Mucosa of gallbladder (tissue), 1 donor: ENCODE measurements at places on chromosomes 1 and 21. TPM values are rescaled to one million over a fixed set of nuclear protein-coding genes. Genes with fewer than 3 reads are reported as not detected.

DNA sequence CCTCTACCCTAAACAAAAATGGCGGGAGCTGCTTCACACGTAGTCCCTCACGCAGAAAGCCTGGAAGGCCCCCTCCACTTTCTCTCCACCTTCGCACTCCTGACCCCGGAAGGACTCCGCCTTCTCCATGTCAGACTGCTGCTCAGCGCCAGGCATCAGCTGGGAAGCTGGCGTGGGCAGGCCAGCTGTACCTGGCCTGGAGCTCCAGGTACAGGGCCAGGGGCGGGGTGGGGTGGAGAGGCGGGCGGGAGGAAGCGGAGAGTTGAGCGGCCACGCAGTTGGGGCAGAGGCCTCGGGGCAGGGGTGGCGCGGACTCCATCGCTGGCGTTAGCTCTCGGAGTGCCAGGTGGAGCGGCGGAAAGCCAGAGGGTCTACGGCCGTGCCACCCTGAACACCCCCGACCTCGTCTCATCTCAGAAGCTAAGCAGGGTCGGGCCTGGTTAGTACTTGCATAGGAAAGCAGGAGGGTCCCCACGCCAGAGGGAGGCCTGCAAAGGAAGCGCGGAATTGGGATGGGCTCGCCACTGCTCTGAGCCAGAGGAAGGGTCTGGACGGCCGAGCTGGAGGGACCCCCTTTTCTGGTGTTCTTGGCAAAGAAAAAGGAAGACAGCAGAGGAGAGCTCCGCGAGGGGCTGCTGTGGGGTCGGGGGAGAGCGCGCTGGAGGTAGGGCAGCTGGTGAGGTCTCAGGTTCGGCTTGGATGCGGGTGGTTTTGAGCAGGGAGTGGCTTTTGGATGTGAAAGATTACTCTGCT, at the start of gene MIGA1:
MIGA1 (plus strand) TSS at position 121 of the 753 bp plus-strand sequence. CDS start 3,604 bp downstream, outside the sequence.
- peak; percentile 92 for DNase-seq

GRCh38 chr1:33347650-33347992, 26.7 kb upstream of the A3GALT2 start:
- no peak for DNase-seq

DNA sequence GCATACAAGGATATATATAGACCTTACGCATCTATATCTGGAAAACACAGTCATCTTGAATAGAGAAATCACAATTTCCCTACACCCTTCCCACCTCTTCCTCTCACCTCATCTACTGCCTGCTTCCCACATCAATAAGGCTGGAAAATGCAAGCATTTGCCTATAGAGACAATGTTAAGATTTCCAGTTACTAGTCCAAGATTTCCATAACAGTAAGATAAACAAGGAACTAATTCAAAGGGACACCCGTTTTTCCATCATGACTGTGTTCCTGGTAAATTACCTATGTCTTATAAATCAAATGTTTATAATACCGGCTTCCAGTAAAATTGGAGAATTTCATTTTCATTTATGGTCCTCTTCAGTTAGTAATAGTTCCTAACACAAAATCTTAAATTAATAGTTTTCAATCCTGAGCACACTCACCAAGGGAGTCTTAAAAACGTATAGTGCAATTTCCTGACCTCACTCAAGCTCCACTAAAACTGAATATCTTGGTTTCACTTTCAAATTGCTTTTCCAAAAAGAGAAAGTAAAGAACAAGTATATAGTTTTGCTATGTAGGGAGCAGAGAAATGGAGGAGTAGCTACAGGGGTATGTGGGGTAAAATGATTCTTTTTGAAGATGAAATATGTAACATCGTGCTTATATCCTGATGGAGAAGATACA, 398.7 kb downstream of the PLPP3 start:
- DNase-seq, result no peak

DNA sequence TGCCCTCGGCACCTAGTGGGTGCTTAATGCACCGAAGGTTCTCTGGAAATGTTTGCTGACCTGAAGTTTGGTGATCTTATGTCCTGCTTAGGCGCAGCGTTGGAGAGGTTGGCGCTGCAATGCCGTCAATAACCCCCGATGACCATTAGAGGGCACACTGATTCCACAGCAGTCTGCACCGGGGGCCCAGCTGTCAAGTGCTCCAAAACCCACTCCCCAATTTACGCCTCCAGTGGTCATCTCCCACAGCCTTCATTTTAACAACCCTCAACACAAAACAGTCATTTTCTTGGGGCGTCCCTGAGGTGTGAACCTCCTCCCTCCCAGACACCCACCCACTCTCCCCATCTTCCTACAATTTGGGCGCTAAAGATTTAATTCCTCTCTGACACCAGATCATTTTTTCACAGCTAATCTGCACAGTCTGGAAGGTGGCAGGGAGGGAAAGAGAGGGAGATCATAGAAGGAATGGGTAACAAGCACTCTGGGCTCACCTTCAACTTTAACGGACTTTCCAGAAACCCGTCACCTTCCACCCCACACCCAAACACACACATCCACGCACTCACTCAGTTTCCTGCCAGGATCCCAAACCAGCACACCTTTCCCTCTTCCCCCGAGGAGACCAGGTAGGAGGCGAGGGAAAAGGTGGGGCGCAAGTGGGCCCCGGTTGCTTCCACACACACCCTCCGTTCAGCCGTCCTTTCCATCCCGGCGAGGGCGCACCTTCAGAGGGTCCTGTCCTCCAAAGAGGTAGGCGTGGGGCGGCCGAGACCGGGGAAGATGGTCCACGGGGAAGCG, 570 bp upstream of the NPR1 start:
- peak; percentile 49 for DNase-seq

Gene ANKRD34A
- total RNA-seq, result 3.4 TPM

Gene RGS13
- 3.4 TPM for total RNA-seq

Gene KCNA10
- total RNA-seq, result not detected
